ENCODE measurements at places on chromosomes 3 and 15.

DNA sequence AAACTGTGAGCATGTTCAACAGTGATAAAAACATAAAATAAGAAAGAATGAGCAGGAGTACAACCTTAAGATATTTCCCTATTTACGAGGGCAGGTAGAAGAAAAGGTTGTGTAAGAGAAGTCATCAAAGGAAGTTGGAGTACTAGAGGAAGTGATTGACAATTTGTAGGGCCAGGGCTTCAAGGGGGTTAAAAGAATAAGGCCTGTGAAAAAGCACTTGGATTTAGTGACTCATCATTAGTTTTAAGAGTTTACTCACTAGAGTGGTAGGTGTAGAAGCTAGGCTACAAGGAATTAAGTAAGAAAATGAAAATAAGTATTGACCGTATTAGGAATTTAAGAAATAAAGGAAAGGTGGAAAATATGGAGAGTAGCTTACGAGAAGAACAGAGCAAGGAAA lies 23.6 kb downstream of the KCNMB3 start:
- DNase-seq: no peak

DNA sequence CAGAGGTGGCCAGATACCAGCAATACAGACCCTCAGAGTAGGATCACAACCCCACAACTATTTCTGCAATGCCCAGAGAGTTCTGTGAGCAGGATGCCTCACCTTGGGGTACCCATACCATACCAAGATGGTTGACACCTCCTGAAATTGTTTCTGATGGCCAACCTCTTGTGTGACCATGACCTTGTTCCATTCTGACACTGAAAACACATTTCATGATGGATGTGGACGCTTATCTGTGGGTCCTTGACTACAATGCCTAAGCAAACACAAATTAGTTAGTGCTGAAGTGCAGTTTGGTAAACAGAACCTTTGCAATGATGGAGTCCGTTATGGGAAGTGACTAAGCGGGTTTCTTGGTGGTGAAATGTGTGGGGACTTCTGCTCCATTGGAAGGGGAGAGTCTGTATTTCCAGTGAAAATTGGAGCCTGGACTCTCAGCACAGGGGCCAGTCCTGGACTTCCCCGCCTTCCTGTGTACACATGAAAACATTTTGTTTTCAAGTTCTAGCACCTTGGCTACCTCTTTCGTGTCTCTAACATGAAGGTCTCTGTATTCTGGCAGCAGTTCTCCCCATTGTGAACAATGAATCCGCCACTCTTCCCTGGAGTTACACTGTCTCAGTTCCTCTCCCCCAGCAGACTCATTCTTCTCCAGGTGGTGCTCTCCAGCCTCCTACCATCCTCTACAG lies 106.2 kb downstream of the XXYLT1 start:
- no peak for DNase-seq

GRCh38 chr3:73107215-73107614 lies 45.8 kb downstream of the EBLN2 start:
- no peak for DNase-seq

- DNase-seq: no peak
Measured at GRCh38 chr15:81113204-81113657, 20.8 kb upstream of the CFAP161 start.

GRCh38 chr3:175399156-175399840 lies 540.2 kb downstream of the NAALADL2 start:
- DNase-seq: no peak

GRCh38 chr15:89360294-89360971 lies 25.8 kb upstream of the POLG start:
- DNase-seq: no peak

DNA sequence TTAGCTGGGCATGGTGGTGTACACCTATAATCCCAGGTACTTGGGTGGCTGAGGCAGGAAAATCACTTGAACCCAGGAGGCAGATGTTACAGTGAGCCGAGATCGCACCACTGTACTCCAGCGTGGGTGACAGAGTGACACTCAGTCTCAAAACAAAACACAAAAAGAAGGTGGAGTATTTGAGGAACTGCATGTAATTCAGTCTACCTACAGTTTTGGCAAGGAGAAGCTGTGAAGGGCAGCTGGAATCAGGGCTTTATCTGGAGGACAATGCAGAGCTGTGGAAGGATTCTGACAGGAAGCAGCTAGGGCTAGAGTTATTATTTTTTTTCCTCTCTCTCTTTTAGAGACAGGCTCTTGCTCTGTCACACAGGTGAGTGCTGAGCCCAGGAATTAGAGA lies 6.8 kb downstream of the H1-8 start:
- DNase-seq: no peak

DNA sequence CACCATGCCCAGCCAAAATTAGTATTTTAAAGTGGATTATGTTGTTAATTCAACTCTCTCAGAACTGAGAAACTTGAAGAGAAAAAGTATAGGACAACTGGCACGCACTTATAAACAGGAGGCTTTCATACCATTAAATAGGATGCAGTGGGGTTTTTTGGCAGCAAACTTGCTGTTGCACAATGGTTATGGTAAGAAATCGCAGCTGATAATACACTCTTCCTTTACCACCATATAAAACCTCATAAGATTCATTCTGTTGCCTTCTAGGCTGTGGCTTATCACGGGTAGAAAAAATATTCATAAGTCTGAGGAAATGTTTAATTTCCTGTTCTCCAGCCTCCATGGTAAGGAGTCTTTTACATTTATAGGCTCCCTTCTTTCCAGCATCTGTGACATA lies 95.3 kb downstream of the TMCO5A start:
- no peak for DNase-seq

DNA sequence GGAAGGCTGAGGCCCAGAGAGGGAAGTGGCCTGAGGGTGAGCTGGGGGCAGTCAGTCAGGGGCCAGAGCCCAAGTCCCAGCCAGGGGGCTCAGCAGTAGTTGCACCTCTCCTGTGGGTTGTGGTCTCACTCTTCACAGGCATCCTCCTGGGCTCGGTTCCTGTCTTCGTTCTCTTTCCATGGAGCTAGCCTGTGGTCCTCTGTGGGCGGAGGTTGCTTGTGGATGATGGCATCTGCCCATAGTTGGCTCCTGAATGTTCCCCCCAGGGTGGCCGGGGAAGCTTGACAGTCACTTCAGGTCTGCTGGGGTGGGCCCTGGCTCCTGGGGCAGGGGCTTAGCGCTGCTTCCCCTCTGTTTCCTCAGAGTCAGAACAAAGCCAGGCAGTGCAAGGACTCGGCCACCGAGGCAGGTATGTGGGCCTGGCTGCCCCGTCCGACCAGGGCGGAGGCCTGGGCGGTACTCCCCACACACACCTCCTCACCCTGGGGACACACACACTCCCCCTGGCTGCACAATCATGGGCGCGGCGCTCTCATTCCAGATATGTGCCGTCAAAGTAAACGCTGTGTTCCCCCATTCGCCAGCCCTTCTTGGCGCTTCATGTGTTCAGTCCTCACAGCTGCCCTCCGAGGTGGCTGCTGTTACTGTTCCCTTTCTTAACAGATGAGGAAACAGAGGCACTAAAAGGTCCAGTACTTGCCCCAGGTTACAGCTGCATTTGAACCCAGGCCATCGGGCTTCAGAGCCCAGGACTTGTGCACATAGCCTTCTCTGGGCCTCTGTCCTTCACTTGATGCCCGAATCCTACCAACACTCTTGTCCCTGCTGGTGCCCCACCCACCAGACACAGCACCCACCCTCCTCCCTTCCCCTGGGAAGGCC lies 34.5 kb downstream of the PSTPIP1 start:
- DNase-seq: no peak

GRCh38 chr15:50452927-50453326 lies 28.7 kb downstream of the USP8 start:
- DNase-seq: no peak

- DNase-seq: no peak
Measured at GRCh38 chr3:4001976-4002375, 202.7 kb downstream of the LRRN1 start.

- DNase-seq: no peak
Measured at GRCh38 chr3:157122116-157122515, 37.8 kb downstream of the CCNL1 start.

DNA sequence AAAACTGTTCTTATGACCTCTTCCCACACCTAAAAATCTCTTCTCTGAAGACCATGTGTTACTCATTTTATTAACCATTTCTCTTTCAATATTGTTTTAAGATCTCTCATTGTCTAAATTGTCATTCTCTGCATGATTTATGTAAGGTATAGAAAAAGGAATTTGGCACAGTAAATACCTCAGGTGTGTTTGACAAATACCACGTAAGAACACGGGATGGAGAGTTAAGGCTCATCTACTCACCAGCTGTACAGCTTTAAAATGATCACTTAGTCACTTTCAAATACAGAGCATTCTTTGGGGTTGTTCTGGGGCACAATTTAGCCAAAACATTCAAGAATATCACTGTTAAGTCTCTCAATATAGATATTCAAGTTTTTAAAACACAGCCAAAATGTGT lies 627.1 kb downstream of the MCTP2 start:
- DNase-seq: no peak

DNA sequence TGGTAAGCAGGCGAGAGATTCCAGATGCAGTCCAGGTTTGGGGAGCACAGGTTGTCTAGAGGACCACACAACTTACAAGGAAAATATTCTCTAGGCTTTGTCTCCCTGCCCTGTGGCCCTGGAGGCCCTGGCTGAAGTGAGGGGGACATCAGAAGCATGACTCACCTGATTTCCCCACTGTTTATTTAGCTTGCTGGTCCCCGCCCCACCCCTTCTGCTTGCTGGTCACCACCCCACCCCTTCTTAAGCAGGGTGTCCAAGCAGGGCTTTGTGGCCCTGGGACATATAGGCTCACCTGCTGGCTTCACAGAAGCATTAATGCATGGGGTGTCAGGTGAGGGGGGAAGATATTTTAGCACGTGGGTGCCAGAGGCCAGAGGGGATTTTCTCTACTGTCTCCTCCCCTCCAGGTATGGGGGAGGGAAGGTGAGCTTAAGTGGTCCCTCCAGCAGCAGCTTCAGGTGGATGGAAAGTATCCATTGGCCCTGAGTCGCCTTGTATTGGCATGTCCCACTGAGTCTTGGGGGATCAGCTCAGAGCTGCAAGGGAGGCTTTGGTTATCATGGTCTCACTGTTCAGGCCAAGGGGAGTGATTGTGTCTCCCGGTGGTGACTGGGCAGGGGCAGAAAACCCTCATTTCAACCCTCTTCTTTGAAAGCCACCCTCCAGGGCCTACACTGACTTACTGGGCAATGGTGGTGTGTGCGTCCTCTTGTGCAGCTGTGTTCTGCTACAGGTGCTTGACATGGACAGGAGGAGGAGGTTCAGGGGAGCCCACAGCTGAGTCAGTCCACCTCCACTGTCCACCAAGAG lies 49.8 kb downstream of the GASK1A start:
- no peak for DNase-seq

GRCh38 chr15:60093273-60094067 lies 89.4 kb downstream of the FOXB1 start:
- peak; percentile 6 for DNase-seq

GRCh38 chr3:181752202-181752671 lies 40.5 kb downstream of the SOX2 start:
- peak; percentile 84 for DNase-seq

DNA sequence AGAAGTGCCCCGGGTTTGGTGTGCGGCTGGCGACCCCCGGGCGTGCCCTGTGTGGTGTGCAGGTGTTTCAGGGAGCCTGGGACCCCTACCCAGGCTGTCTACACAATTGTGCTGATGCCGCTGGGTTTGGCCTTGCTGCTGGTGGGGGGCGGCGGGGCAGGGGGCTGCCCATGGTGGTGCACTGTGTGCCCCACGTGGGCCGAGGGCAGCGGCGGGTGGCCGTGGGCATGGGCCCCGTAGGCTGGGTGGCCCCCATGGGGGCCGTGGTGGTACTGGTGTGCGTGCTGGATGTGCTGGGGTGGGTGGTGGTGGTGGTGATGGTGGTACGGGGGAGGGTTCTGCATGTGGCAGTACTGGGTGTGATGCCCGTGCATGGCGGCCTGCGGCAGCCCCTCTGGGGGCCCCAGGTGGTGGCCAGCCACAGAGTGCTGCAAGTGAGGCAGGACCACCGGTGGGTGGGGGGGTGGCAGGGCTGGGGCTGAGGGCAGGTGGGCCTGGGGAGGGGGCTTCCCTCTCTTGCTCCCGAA lies 59.6 kb upstream of the RPL32 start:
- DNase-seq: no peak

DNA sequence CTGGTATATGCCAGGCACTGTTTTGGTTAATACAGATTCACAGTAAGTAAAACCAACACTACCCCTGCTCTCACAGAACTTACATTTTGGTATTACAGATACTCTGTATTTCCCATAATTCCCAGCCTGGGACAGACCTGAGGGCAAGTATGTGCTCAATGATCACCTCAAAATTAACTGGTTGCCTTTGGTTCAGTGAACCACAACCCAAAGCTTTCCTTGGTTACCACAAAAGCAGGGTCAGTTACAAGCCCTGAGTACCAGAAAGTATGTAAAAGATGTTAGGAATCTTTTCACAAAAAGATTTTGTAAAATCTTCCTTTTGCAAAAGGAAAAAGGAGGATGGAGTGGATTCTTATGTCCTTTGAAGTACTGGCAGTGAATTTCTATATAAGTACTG lies 72.2 kb upstream of the GUCA1C start:
- no peak for DNase-seq

- DNase-seq: no peak
Measured at GRCh38 chr3:117322866-117323265, 613.3 kb downstream of the TUSC7 start.

- DNase-seq: peak; percentile 90
Measured at GRCh38 chr3:183447206-183448001, 19.0 kb upstream of the MCF2L2 start.

DNA sequence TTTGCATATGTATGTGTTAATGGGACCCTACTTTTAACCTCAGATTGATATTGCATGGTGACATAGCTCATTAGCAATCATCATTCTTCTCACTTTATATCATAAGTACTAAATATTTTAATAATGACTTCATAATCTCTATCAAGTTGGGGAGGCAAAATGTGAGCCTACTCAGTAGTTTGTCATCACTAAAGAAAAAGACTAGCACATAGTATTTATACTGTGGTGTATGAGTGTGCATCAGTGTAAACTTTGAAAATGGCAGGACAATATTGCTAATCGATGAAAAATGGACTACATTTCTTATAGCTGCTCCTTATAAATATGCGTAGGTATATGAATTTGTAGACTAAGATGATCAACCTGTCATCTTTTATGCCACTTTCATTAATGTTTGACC lies 624.5 kb upstream of the ROBO2 start:
- no peak for DNase-seq

DNA sequence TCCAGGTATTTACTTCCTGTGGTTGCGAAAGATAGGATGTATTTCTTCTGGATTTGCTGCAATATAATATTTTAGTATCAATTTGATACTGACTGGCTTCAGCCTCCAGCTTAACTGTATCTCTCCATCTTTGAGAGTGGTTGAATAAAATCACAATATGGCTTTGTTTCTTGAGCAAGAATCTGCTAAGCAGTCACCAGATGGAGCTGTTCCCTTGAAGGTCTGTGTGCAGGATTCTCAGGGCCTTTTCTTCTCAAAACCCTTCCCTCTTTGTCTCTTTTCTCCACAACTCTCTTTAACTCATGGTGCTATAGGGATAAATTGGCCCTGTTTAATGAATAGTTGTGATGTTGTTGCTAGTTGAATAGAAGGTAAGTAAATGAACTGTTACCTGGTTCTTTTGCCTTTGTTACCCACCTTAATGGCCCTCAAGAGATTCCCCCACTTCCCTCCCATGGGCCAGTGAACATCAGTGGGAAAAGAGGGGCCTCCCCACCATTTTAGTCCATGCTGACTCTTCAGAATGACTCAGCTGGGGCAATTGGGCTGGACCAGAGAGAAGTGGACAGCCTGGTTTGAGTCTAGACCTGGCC lies 34.8 kb upstream of the RAB6B start:
- DNase-seq: peak; percentile 75

Measured in Ammon's horn (tissue), 1 donor.